ENCODE measurements at places on chromosomes 11 and 22.

- no peak for DNase-seq
These were observed 504.2 kb downstream of the SOX6 start for GRCh38 chr11:15852179-15852578.

GRCh38 chr11:129167315-129167714 lies 24.8 kb downstream of the ARHGAP32 start:
- DNase-seq = no peak

DNA sequence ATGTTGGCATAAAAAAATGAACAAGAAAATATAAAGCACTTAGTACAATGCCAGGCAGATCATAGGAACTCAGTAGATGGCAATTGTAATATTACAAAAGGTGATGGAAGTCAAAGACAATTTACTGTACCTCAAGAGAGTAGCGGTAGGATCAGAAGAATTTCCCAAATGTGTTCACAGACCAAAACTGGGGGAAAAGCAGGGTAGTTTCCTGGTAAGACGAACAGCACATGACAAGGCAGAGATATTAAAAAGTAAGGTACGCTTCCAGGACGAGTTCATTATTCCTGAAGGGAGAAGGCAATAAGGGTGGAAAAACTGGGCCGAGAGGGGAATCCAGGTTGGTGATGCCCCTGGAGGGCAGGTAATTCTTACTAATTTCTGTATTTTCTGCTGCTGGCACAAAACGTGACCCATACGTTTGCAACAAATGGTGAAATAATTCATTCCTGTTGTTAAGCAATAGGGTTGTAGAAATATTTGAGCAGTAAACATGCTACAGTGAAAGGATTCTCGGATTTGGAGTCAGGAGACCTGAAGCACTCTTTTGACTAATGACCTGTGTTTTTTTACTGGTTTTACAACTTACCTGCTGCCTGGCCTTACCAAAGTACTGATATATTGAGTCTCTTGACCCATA lies 786 bp upstream of the ANKRD42 start:
- DNase-seq = no peak

- DNase-seq = no peak
These were observed 8.0 kb upstream of the MRPL23 start for GRCh38 chr11:1939006-1939625.

DNA sequence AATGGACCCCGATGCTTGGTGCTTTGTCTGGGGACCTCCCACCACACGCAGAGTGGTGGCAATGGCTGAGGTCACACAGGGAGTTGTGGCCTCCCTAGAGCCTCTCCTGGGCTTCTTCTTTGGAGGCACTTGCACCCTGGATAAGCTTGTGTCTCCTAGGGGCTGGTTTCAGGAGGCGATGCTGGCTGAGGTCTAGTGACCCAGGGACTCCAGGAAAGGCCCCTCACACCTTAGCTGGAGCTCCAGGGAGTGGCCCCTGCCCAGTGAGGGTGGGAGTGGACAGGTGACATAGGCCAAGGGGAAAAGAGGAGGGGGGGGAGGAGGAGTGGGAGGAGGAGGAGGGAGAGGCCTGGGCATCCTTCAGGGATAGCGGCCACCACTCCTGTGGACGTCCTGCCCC lies 810 bp downstream of the IGLL1 start:
- DNase-seq = no peak

DNA sequence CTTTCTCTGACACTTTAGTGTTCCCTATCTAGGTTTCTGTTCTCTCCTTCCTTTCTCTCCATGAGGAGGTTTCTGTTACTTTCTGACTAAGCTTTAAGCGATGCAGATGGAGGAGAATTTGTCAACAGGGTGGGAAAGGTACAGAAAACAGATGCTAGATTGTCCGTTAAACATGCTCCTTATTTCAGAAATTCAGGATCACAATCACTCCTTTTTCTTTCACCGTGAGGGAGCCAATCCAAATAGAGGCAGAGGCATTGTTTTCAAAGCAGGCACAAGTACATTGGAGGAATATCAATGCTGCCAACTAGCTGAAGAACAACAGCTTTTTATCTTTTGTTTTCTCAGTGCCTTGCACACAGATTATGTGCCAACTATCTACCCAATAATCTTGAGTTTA lies 215.7 kb upstream of the FOLH1 start:
- DNase-seq = no peak

DNA sequence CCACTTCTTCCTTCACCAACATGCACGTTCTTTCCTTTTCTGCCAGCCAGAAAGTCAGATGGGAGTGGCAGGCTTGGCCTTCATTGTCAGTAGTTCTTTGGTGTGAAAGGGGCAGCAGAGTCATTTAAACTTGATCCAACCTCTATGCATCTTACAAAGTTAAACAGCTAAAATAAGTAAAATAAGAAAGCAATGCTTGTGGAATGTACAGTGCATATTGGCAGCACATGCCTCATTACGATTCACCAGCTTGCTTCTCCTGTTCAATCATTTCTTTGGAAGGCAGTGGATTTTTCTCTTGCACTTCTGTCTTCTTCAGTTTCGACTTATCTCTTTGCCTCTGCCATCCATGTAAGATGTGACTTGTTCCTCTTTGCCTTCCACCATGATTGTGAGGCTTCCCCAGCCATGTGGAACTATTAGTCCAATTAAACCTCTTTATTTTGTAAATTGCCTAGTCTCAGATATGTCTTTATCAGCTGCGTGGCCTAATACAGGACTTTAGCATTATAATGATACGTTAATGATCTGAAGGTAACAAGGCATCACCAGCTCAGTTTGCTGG lies 14.8 kb downstream of the LGALS12 start:
- DNase-seq = no peak

DNA sequence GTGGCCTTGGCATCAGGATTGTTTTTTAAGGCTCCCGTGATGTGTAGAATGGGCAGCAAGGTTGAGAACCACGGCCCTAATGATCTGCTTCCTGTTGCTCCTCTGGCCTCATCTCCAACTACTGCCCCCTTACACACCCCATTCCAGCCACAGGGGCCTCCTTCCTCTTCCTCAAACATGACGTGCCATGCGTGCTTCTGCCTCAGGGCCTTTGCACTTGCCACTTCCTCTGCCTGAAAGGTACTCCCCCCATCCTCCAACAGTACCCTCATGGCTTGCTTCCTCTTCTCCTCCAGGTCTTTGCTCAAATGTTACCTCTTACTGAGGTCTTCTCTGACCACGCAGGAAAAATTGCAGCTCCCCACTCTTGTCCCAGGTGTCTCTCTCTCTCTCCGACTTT lies 93.9 kb upstream of the CSNK2A3 start:
- DNase-seq = no peak

GRCh38 chr11:78943841-78944240 lies 369.2 kb upstream of the NARS2 start:
- no peak for DNase-seq

DNA sequence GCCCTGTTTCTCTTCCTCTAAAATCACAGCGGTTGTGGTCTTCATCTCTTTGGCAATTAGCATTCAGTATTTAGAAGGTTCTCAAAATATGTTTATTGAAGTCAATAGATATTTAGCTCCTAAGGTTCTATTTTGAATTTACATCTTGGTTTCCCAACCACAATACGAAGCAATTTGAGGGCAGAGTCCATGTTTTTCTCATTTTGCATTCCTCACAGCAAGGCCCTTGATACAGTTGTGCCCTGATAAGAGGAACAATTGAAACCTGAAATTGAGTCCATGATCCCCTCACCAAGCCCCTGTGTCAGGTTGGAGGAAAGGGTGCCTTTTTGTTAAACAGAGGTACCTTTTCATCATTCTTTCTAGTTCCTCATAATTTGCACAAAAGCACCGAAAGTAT lies 131.5 kb downstream of the CCDC81 start:
- DNase-seq = no peak

- no peak for DNase-seq
These were observed 41.0 kb downstream of the AHNAK start for GRCh38 chr11:62505440-62506091.

GRCh38 chr11:2091786-2092463 lies 47.3 kb downstream of the IGF2 start:
- no peak for DNase-seq

GRCh38 chr11:19952116-19952605 lies 208.1 kb downstream of the DBX1 start:
- DNase-seq = no peak
